ENCODE measurements at places on chromosomes 6 and 20. TPM values are rescaled to one million over a fixed set of nuclear protein-coding genes. Genes with fewer than 3 reads are reported as not detected.

DNA sequence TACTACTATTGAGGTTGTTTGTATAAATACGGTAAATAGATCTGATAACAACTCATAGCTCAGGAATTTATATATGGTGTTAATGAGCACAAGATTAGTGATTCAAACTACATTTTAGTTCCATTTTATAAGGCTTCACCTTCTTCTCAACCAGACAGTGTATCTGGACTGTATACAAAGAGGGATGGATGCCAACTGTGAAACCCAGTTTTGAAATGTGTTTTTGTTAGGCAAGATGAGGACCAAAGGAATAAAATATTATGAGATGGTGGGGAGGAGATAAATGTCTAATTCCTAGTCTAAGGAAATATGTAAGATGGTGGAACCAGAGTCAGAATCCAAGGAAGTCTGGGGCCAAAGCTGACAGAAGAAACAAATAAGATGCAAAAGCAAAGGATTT, 329.0 kb downstream of the GRIK2 start:
- no peak for DNase-seq

The IRAK1BP1 gene
- 1.7 TPM for total RNA-seq

DNA sequence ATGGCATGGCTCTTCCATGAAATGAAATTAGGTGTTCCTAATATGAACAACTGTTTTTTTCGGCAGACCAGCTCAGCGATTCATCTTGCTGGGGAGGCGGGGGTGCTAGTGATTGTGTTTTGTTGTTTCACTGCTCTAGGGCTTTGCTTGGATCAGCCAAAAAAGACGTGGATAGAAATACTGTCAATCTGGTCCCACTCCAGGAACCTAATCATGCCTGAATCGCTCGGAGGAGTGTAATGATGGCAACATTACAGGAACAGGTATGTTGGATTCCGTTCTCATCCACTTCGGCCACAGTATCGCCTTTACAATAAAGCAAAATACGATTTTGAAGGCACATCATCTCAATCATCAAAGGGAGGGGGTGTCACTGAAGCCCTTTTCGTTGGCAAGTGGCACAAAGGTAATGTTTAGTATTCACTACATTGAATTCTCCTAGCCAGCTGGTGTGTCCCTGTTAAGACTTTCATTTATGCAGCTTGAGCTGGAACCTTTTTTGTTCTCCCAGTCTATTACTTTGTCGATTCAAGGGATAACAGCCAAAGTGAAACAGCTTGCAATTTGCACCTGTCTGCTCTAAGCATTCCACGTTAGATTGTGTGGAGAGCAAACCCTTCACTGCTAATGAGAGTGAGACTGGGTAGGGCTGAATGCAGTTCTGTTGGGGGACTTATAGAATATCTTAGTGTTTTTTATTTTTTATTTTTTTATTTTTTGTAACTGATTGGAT, 477.7 kb downstream of the TFAP2A start:
- DNase-seq = no peak

DNA sequence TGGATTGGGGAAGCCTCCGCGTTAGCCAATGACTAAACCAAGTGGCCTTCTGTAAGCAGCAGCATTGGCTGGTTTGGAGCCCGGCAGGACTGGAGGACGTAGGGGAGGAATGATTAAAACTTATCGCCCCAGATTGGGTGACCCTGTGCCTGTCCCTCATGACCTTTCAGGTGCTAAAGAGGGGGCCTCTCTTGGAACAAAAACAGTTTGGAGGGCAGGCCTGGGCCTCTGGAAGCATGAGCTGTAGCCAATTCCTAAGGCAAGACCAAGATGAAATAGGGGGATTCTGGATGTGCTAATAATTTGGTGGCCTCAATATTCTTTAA, 1.4 kb downstream of the GMPR start:
- DNase-seq = no peak

The ADIG gene
- total RNA-seq = not detected

- DNase-seq = no peak
These were observed 2.2 kb upstream of the UBD start for GRCh38 chr6:29561606-29562181.

GRCh38 chr6:150070236-150070818, 1.4 kb upstream of the ULBP3 start:
- DNase-seq = no peak

DNA sequence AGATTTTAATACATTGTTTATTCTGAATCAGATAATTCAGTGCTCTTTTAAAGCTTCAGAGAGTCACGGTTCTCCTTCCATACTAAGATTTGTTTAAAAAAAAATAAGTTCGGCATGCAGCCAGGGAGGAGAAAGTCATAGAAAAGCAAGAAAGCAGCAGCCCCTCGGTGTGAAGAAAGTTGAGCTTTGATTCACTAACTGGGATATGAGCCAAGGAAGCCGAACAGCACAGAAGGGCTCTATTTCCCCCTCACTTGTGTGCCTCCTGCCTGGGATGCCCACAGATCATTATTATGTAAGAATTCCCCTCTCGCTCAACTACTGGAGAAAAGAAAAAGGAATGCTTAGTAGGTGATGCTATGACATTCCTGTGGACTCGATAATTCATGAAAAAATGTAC, 69.3 kb upstream of the SYNJ2 start:
- DNase-seq = peak; percentile 84

DNA sequence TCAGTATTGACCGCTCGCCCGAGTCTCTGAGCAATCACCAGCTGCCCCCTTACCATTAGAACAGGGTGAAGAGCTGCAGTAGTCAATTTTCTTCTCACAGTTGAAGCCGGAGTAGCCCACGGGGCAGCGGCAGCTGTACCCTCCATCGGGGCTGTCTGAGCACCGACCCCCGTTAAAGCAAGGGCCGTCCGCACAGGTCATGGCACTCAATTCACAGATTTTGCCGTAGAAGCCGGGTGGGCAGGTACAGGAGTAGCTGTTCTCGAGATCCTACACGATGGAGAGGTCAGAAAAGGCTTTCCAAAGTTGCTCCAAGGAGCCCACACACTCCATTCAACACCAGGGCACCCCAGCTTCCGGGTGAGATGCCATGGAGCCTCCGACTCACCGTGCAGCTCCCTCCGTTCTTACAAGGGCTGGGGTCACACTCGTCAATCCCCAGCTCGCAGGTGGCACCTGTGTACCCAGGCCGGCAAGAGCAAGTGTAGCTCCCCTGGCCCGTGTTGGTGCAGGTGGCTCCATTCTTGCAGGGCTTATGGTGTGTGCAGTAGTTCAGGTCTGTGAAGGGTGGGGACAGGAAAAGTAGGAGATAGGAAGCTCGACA, 5.9 kb downstream of the DLL1 start:
- no peak for DNase-seq

DNA sequence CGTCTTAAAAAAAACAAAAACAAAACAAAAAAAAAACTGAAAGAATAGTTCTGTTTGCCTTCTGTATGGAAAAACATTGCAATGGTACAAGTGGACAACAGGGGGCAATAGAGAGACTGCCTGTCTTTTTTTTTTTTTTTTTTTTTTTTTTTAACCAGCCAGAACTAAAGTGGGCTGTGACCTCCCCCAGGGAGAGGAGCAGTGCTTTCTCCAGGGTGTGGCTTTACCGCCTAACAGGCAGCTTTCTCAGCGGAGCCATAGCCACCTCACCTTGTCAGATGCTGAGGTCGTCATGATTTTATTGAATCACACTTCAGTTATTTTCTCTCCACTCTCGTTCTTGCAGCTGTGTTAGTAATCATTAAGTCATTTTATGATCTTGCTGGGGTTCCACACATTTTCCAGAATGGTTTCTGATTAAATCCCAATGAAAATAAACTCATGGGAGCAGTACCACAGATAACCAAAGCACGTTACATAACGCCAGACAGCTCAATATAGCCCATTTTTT, 78.4 kb downstream of the GMPR start:
- DNase-seq = peak; percentile 77

GRCh38 chr6:23663652-23664051, 462.4 kb upstream of the NRSN1 start:
- DNase-seq = no peak

- DNase-seq = no peak
These were observed 52.7 kb downstream of the PYGB start for GRCh38 chr20:25300496-25301170.

DNA sequence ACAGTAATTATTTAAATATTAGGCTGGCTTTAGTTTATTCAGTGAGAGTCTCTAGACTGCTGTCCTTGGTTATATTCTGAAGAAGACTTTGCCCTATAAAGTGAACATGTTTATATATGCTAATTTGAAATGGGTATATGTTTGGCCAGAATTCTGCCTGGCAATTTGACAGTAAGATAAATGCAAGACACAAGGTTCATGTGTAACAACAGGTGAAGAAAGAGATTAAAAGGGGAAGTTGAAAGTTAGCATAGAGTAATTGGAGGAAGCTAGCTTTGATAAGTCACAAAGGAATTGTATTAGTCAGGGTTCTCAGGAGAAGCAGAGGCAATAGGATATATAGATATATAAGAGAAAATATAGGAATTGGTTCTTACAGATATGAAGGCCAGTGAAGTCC, 191.4 kb downstream of the CENPW start:
- DNase-seq = no peak

DNA sequence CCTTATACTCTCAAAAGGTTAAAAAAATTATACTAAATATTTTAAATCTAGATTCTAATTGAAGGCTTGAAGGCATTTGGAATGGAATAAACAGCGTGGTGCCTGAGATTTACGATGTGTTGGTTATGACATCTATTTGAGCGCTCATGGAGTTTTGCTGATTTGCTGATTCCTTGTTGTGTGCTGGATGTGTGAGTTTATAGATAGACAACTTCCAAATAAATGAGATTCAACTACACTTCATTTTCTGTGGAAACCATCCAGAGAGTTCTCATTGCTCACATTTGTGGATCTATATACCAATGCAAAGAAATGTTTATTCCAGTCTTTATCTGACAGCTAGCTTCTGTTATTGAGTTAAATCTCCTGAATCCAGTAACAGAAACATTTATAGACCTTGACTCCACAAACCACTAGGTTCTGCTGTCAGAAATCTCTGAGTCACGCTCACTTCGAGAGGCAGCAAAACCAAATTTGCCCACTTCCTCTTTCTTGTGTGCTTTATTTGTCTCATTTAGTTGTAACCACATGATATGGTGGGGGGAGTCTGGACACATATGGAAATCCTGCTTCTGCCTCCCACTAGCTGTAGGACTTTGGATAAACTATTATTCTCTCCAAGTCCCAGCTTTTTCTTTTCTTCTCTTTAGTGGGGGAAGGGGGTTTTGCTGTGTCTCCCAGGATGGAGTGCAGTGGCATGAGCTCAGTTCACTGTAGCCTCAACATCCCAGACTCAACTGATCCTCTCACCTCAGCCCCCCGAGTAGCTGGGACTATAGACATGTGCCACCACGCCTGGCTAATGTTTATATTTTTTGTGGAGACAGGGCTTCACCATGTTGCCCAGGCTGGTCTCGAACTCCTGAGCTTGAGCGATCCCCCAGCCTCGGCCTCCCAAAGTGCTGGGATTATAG, 54.5 kb downstream of the IPCEF1 start:
- DNase-seq = peak; percentile 94

The VGLL2 gene
- total RNA-seq = not detected

DNA sequence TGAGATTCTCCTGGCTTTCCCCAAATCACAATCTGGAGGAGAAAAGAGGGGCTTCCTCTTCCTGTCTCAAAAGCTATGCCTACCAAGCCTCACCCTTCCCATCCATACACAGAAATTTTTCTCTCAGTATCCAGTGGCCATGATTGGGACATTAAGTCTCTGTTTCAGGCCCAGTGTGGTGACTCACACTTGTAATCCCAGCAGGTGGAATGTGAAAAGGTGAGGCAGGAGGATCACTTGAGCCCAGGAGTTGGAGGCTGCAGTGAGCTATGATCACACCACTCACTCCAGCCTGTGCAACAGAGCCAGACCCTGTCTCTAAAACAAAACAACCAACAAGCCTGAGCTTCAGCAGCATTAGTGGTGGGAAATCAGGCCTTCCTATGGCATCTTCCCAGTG, 210.0 kb downstream of the OGFRL1 start:
- no peak for DNase-seq

The ULBP3 gene
- total RNA-seq = 18.3 TPM

DNA sequence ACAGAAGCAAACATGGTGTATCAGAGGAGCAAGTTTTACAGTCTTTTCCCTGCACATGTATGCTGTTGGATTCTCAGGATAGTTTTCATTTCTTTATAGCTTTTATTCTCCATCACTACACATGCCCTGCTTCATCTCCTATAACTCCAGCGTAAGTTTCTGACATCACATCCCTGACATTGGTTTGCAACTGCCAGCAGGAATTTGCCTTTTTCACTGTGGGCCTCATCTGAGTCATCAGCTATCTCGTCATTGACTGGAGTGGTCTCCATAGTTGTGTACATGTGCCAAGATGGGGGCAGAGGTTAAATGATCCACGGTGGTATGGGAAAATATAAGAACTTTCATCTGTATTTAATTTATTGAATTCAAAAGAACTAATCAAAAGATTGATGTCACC, 96.7 kb downstream of the SLX4IP start:
- DNase-seq = peak; percentile 52

DNA sequence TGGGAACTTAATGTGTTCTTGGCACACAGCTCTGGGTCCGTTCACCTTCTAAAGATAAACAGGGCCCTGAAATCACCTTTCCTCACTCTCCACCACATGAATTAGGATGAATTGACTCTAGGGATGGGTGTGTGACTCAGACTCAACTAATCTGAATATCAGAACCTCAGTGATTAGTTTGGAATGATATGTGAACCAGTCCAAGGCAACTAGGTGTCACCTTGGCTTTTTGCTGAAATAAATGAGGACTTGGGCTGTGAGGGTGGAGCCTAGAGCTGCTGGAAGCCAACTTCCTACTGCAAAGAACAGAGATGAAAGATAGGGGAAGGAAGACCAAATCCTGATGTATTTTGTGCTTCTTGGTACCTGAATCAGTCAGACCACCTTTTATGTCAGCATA, 132.0 kb upstream of the RNF24 start:
- DNase-seq = no peak

DNA sequence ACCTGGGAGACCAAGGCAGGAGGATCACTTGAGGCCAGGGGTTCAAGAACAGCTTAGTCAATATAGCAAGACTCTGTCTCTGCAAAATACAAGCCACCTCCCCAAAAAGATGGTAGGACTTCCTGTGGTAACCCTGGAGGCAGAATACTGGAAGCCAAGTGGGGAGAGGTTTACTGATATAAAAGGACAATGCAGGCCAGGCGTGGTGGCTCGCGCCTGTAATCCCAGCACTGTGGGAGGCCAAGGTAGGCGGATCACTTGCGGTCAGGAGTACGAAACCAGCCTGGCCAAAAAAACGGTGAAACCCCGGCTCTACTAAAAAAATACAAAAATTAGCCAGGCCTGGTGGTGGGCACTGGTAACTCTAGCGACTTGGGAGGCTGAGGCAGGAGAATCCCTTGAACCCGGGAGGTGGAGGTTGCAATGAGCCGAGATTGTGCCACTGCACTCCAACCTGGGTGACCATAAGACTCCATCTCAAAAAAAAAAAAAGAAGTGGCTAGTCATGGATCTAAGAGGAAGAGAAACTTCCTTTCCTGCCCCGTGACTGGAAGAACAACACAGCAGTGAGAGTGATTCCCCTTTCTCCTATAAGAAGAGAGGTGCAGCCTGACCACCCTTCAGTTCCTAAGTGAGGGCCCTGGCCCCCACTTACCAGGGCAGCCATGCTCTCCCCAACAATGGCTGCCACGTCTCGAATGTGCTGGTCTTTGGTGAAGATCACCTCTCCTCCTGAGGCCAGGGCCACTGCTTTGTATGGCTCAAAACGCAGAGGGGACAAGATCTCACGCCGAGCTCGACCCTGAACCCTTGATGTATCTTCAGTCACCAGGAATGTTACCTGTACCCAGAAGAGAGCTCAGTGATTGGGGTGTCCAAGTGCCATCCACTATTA, 6.2 kb downstream of the SAPCD1 start:
- DNase-seq = no peak

GRCh38 chr6:167731216-167731615, 95.5 kb upstream of the AFDN start:
- DNase-seq = no peak
